Stimulated activated CD4-positive, alpha-beta T cell treated with anti-CD3 and anti-CD28 coated beads, Interleukin-4, amount 100 ng/mL, for 24 hours (primary cell): ENCODE measurements at places on chromosomes 16 and 17.

GRCh38 chr16:9072806-9073341 is 18.6 kb upstream of the HAPSTR1 start:
- DNase-seq: peak; percentile 59

- no peak for DNase-seq
Measured at GRCh38 chr16:13070268-13070667, 168.9 kb downstream of the SHISA9 start.

- peak; percentile 53 for DNase-seq
Measured at GRCh38 chr16:67399218-67399733, 6.0 kb upstream of the TPPP3 start.

GRCh38 chr17:71115669-71115972 is 946.3 kb downstream of the KCNJ2 start:
- DNase-seq: no peak

- no peak for DNase-seq
Measured at GRCh38 chr16:29983420-29984136, 9.9 kb downstream of the TAOK2 start.

DNA sequence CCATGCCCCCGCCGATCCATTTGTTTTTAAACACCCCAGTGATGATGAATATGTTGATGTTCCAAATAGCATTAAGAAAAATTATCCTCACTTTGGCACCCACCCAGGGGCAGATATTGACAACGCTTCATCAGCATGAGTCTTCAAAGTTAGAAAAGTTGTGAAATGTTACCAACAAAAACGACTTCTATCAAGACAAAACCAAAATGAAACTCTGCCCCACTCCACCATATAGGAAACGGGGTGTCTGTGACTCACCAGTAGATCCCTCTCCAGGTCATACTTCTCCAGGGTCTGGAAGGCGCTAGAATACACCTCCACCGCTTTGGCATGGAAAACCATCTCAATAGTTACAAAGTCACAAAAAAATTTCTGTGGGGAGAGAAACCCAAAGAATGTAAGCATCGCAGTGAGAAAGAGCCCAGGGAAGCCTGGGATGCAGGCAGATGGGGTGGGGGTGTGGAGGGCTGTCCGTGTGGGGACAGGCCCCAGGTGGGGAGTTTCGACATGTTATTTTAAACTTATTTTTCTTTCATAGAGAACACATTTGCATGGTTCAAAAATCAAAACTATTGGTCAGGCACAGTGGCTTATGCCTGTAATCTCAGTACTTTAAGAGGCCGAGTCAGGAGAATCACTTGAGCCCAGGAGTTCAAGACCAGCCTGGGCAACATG is 10.2 kb downstream of the CIBAR2 start:
- no peak for DNase-seq
